ENCODE measurements at places on chromosomes 16 and 17.

DNA sequence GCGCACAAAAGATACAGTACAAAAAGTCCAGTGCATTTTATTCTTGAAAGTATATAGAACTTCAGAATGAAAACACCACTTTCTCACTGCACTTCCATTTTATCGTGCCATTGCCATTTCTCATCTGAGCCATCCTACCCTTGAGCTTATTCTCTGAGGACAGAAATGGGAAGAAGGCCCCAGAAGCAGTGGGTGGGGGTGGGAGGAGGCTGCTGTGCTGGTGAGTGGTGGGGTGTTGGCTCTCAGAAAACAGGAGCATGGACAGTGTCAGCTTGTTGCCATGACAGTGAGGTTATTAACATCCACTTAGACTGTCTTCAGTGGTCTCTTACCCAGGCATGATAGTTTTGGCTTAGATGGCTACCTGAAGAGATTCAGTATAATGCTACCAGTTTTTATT lies 4.5 kb downstream of the ATMIN start:
- DNase-seq, result no peak

GRCh38 chr16:24309258-24310142 lies 53.4 kb downstream of the CACNG3 start:
- DNase-seq, result no peak

DNA sequence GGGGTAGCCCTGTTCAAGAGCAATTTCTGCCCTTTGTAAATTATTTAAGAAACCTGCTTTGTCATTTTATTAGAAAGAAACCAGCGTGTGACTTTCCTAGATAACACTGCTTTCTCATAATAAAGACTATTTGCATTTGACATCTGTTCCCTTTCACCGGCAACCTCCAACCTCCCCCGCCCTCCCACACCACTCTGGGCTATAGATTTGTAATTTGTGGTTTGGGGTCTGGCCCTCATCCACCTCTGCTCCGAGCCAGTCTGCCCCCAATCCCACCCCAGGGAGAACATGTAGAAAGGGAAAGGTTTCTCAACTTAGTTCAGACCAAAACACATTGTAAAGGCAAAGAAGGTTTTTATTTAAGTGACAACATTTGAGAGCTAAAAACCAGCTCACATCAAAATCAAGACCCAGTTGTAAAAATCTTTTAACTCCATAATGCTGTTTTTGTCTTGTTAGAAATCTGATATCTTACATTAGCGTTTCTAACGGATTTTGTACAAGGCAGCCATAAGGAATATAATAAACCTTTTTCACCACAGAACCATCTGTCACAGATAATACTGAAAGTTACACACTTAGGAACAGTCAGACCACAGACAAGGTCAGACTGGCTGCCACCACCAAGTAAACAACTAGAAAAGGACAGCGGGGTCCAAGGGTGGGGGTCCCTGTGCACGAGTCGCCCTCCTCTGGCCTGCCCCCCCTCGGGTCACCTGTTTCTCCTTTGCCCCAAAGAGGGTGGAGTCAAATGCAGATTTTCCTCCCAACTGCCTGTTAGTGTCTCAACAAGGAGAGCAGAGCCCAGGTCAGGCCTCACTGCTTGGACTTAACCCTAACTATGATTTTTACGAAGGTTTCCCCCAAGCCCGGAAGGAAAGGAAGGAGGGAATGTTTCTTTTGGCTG lies 6.9 kb downstream of the PIMREG start:
- DNase-seq, result no peak

- DNase-seq, result no peak
Observed at GRCh38 chr16:88773812-88774291, 11.2 kb downstream of the PIEZO1 start.

DNA sequence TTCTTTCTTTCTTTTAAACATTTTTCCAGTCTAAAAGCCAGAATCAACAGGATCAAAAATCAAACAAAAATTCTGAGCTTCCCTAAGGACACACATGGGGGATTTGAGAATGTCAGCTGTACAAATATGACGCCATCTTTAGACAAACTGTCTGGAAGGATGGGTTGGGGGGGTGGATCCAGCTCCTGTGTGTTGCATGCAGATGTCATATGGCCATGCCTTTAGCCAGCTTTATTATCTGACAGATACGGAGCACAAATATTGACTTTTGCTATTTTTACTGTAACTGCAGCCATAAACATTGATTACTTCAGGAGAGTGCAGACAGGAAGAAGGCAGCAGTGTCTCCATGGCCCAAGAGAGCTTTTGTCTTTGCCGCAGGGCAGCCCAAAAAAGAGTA lies 279.4 kb upstream of the ELAC2 start:
- DNase-seq, result no peak

DNA sequence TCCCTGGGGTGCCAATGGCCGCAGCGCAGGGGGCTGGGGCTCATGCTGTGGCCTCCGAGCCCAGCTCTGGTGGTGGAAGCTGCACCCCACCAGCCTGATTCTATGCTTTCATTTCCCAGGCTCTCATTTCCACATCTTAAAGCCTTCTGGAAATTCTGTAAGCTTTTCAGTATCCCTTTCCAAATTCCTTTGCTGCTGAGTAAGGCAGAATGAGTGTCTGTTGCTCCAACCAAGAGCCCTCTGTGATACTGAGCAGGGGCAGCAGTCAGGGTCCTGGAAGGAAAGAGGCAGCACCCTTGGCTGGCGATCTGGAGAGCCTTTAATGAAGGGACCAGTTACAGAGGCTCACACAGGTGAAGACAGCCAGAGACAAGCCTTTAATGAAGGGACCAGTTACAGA lies 79.5 kb upstream of the FOXF1 start:
- no peak for DNase-seq

- no peak for DNase-seq
Observed at GRCh38 chr16:89038811-89039735, 54.6 kb upstream of the ACSF3 start.

DNA sequence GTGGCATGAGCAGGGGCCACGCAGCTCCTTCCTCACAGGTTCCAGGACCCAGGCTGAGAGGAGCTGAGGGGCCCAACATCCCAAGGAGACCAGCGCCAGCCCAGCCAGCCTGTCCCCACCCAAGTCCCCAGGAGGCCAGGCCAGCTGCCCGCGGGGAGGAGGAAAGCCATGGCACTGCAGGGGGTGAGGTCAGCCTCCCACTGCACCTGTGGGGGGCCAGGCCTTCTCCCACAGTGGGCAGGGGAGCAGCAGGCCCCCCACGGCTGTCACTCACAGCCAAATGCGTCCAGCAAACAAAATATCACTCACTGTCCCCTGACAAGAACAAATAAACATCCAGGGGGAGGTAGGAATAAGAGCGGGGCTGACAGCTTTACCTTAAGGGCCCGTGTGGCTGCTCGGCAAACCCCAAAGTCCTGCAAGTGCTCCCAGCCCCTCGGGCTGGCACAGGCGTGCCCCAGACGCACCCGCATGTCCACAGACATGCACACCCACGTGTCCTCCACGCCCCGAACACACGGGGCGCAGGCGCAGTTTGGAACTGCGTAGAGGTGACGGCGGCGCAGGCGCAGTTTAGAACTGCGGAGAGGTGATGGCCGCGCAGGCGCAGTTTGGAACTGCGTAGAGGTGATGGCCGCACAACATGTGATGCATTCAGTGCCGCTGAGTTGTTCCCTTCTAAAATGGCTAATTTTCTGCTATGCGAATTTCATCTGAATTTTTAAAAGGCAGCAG lies 291.1 kb downstream of the FOXL1 start:
- no peak for DNase-seq

GRCh38 chr17:3004150-3004801 lies 59.1 kb downstream of the OR1D5 start:
- peak; percentile 77 for DNase-seq

GRCh38 chr17:78163881-78164747 lies 4.3 kb upstream of the SYNGR2 start:
- no peak for DNase-seq

GRCh38 chr17:28570716-28571360 lies 486 bp downstream of the PIGS start:
- no peak for DNase-seq

- no peak for DNase-seq
Observed at GRCh38 chr17:30821871-30822723, 2.4 kb downstream of the CRLF3 start.

DNA sequence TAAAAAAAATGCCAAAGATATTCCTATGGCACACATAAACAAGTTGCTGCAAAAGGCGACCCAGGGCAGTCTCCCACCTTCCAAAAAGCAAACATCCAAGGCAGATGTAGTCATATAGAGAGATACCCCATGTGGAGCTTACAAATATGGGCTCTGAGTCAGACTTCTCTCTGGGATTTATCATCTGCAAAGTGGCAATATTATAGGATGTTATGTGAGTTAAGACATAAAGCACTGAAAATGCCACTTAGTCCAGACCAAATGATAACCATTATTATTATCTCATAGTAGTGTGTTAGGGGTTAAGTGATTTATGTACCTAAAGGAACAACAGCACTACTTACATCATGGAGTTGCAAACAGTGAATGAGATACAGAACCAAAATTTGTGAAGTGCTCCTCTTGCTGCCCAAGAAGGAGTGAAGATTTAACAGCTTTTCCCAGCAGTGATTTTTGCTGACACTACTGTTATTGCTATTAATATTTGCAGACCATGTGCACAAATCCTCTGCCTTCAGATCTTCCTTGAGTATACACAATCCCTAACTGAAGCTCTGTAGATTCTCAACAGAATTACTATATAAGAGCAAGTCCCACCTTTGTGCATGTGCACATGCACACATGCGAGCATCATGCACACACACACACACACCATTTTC lies 560.0 kb upstream of the SALL1 start:
- DNase-seq, result no peak
